ENCODE measurements at places on chromosomes 11 and 22. TPM values are rescaled to one million over a fixed set of nuclear protein-coding genes. Genes with fewer than 3 reads are reported as not detected.

CPSF7 gene
- total RNA-seq = 109 TPM

WNT11 gene
- 0.16 TPM for total RNA-seq

TRIM48 gene
- not detected for total RNA-seq

SHANK2 gene
- total RNA-seq = 0.24 TPM

CTTN gene
- total RNA-seq = 1.1 TPM

SHISA8 gene
- total RNA-seq = 10.9 TPM

PHOX2A gene
- total RNA-seq = not detected

CARD10 gene
- total RNA-seq = not detected

SLC22A25 gene
- not detected for total RNA-seq

ANKK1 gene
- 0.20 TPM for total RNA-seq

TRIM29 gene
- total RNA-seq = not detected

OR52E8 gene
- total RNA-seq = not detected

LRRC4C gene
- not detected for total RNA-seq

SCN3B gene
- not detected for total RNA-seq

MS4A18 gene
- not detected for total RNA-seq

SEPTIN3 gene
- 0.54 TPM for total RNA-seq

C1QTNF4 gene
- total RNA-seq = not detected

MUC5AC gene
- total RNA-seq = not detected

CDC45 gene
- total RNA-seq = 4.1 TPM

TCN1 gene
- total RNA-seq = not detected

ARSA gene
- 49.0 TPM for total RNA-seq

ANGPTL5 gene
- not detected for total RNA-seq

SULT4A1 gene
- total RNA-seq = not detected

PLAAT4 gene
- total RNA-seq = 4.7 TPM

GRAMD4 gene
- total RNA-seq = 39.3 TPM

C1QTNF6 gene
- 8.2 TPM for total RNA-seq

GSTT2B gene
- not detected for total RNA-seq

KBTBD3 gene
- 7.7 TPM for total RNA-seq

SCARF2 gene
- 0.12 TPM for total RNA-seq

Measured in activated B cell treated with CpG ODN at 0.5 μM for 24 hours (primary cell).